ENCODE measurements at places on chromosomes 12 and 14.

- no peak for DNase-seq
These were observed 45.7 kb downstream of the TRAFD1 start for GRCh38 chr12:112170971-112171596.

- DNase-seq: no peak
These were observed 1.8 kb downstream of the CDK2AP1 start for GRCh38 chr12:123269896-123270213.

- DNase-seq: no peak
These were observed 139.9 kb downstream of the AKAP6 start for GRCh38 chr14:32468955-32469354.

GRCh38 chr14:47778631-47779030, 103.2 kb upstream of the MDGA2 start:
- peak; percentile 25 for DNase-seq

GRCh38 chr12:20483776-20484175, 115.4 kb downstream of the PDE3A start:
- DNase-seq: no peak

DNA sequence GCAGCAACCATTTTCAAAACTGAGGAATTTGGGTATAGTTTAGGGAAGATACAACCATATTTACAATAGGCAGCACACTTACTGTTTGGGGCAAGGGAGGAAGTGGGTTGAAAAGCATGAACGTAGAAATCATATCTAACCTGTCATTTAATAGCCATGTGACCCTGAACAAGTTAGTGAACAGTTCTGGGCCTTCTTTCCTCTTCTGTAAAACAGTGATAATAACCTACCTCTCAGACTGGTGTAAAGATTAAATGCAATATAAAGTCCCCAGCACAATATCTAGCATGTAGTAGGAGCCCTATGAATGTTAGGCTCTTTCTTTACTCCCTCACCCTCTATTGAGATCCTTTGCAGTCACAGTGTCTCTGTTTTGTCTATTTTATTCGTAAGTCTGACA, 33.5 kb downstream of the A2ML1 start:
- no peak for DNase-seq

GRCh38 chr12:93139028-93139665, 210.1 kb upstream of the EEA1 start:
- no peak for DNase-seq

- DNase-seq: no peak
These were observed 918 bp downstream of the RNASE1 start for GRCh38 chr14:20801726-20802125.

DNA sequence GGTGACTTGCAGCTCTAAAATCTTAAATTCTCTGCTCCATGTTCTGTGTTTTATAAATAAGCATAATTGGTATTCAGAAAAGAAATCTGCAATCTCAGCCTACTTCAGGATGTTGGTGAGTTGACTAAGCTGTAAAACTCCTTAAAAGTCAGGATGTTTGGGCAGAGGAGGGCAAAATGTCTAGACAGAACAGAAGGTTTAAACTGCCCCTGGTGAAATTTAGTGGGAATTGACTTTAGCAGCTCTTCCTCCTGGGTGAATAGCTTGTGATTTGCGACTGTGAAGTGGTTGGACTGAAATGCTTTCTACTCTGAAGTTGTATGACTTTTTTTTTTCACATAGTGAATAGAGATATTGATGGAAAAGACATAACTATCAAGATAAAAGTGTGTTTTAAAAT, 85.8 kb downstream of the CAND1 start:
- no peak for DNase-seq

DNA sequence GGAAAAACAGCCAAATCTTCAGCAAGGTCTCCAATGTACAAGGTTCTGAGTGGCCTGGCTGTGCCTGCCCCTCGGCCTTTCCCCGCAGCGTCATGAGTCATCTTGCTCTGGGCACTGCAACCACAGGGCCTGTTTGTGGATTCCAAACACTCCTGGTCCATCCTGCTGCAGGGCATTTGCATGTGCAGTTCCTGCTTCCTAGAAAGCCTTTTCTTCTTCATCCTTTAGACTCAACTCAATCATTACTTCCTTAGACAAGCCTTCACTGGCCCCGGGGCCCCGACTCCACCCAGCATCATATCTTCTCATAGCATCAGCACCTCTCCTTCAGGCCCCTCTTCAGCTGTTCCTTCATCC, 101.8 kb upstream of the EGLN3 start:
- DNase-seq: no peak

DNA sequence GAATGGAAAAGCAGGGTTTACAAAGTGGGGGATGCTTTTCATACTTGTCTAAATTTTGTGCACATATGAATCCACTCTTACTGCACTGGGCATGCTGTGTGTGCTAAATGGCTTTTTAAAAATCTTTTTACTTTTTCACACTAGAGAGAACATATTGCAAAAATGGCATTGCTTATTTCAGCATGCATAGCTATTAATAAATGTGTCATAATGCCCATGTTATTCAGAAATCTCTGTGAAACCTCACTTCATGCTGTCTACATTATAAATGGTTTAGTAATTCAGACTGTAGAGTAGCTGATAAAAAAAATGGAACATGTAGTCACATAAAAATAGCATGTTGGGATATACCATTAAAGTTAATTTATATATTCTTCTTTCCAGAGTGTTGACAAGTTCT, 593.8 kb downstream of the RPL10L start:
- no peak for DNase-seq

DNA sequence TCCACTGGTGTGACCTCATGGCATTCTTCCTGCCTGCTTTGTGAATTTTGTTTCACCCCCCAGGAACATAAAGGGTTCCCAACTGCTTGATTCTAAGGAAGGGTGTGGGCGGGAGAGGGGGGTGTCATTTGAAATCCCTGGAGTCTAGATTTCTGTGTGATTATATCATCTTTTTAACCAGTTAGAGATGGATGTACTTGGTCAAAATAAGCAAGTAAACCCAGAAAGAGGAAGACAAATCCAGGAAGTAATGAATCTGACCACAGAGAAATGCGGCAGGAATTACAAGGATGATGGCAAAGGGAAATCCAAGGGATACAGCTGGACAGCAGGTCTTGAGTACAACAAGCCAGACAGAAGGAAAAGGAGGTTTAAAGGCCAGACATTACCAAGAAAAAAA, 38.9 kb downstream of the DMAC2L start:
- DNase-seq: no peak

DNA sequence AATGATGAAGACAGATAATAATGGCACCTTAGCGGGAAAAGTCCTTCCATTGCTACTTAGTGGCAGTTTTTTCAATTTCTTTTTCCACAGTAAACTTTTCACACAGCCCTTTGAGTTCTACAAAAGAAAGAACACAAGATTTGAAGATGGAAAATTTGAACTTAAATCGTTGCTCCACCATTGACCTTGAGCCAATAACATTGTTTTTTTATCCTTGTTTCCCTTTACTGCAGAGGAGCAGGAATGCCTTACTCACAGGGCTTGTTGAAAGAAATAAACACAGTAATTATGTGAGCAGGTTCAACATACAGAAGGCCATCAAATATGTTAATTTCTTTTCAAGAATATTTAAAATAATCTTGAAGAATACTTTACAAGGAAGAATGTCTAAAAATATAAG, 181.5 kb upstream of the KRR1 start:
- no peak for DNase-seq

DNA sequence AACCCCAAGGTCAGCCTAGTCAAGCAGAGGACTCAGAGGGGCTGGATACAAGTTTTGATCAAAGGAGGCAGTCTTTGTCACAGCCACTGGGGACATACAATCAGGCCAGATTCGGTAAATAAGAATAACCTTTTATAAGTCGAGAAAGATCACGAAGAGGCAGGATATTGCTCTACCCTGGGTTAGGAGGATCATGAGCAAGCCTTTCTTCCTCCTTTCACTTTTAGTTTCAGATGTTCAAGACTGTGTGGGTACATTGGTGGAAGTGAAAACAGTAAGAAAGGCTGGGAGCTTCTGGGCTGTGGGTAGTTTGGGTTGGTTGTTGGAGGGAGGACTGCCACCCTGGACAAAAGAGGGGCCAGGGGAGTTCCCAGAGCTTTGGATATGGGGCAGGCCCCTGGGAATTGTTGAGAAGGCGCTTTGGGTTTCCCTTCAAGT, 127.7 kb downstream of the SNAPC1 start:
- DNase-seq: no peak

DNA sequence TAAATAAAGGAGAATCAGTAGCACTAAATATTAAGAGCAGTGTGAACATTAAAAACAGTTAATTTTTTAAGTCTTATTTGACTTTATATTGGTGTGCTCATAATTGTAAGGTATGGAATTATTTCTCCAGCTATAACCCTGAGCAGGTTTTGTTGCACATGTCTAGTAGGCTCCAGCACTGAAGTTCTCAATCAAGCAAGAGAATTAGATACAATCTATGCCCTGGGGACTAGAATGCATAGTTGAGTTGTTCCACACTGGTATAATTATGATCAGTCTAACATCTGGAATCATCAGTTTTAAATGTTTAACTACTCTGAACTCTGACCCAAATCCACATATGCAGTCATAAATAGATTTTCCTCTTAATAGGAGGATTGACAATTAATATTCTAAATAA, 257.8 kb upstream of the ARHGAP5 start:
- DNase-seq: no peak

DNA sequence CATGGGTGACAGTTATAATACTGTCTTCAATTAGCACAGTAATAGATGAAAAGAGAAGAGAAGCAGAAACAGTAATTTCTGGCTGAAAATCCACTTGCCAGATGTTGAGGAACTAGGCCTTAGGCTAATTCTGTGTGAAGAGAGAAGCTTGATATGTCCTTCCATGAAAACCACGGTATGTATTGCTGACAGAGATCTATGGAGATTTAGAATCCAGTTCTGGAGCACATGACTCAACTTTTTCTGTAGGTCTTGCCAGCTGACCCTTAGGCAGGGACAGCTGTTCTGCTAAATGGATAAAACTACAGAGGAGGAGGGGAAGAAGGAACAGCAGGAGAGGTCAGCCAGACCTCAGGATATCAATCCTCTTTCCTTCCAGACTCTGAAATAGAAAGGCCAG, 211.5 kb downstream of the PRKD1 start:
- DNase-seq: no peak

GRCh38 chr14:80664576-80664975, 277.0 kb downstream of the CEP128 start:
- no peak for DNase-seq

DNA sequence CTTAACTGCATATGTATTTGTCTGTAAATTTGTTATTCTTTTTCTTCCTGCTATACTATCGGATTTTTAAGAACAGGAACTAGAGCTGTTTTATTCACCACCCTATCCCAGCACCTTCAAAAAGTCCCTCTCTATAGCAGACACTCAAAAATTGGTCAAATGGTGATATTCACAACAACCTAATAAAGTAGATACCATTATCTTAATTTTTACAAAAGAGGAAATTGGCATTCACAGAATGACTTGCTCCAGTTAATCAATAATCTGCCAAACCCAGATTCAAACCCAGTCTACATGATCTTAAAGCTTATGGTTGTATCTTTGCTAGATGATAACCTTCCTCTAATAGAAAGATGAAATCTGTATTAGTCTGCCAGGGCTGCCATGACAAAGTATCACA, 426.6 kb downstream of the EGLN3 start:
- no peak for DNase-seq

DNA sequence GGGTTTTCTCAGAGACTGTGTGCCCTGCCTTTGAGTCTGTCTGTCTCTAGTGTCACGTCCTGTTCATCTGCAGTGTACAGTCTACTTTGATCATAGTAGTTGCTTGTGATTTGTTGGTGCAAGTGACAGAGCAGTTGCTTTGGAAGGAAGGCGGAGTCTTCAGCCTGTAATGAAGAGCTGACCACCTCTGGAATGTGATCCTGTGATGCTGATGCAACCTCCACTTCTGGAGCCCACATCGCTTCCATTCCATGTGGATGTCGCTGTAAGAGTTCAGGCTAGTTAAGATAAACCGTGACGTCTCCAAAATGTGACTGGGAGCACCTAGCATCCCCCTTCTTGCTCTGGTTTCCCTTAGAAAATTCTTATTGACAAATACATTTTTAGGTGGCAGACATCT, 51.8 kb downstream of the PELI2 start:
- DNase-seq: no peak

DNA sequence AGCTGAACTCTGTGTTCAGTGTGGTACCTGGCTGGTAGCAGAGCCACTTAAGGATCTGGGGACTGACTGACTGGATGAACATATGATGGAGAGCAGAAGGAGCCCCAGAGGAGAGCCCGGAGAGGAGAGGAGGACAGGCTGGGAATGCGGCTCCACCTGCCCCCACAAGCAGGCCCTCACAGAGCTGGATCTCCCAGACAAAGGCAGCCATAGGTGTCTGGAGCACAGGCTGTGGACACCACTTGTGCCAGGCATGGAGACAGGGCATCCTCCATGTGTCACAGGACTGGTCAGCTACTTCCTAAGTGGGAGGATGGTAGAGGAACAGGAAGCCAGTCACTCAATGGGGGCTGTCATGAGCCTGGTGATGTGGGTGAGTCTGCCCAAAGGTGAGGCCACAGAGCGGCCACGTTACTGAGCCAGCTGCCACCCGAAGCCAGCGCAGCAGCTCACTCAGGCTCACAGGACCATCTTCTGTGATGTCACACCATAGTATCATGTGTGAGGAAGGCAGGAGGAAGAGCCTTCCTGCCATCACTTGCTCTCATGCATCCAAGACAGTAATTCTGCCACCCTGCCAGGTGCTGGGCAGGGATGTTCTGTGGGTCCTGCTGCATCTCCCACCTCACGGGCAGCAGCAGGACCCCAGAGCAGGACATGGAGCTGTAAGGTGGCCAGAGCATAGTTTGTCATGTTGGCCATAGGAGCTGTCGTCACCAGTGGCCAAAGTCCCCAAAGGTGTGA, 72.1 kb downstream of the PRIMA1 start:
- no peak for DNase-seq

DNA sequence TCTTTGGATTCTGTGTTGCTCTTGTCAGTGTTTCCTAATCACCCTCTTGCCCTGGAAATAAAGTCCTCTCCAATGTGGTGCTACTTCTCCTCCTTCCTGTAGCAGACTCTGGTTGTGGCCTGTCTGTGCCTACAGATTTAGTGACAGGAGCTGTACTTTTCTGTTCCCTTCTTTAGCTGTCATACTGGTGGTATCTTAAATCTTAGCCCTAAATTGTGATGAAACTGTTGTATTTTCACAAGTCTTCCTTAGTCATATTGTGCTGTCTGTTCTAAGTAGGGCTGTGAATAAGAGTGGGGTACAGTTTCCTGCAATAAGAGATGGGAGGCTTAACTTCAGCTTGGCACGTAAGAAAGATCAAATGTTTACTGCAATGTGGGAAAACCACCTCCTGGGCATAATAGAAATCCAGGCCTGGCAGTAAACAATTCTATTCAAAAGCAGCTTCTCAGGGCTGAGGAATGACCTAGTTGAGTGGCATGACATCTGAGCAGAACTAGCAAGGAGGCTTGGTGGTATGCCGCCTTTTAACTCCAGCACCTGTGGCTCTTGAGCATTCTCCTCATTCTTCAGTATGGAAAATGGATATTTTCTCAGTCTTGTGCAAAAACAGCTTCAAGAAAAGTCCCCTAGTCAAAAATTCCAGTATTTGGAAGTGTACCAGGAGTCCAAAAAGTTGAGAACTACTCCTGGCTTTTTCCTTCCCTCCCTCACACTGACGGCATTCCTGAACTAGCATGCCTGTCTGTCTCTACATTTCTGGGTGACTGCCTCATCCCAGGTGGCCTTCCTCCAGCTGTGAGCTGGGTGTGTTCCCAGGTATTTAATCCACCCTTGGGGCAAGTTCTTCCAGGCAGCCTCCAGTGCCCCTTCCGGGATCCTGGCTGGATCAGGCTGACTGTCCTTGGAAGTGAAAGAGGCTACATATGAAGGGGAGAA, 19.5 kb downstream of the ANO6 start:
- no peak for DNase-seq
